Stimulated activated CD4-positive, alpha-beta T cell treated with anti-CD3 and anti-CD28 coated beads, TNF-alpha, amount 100 ng/mL, for 24 hours (primary cell): ENCODE measurements at places on chromosomes 5 and 9.

DNA sequence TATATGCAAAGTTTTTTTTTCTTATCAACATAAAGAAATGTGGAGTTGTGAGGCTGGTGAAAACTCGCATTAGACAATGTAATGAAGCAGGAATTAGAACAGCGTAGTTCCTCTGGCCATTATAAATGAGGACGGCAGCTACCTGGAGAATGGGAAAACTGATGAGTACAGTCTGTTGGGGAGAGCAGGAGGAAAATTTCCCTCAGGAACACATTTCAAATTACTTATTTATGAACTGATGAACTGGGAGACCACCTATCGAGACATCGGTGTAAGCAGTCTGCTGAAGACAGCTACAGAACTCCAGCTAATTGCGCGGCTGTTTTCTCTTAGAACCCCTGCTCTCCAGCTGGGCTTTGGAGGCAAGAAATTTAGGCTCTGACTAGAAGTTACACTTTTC is 343.9 kb upstream of the CLINT1 start:
- no peak for DNase-seq

DNA sequence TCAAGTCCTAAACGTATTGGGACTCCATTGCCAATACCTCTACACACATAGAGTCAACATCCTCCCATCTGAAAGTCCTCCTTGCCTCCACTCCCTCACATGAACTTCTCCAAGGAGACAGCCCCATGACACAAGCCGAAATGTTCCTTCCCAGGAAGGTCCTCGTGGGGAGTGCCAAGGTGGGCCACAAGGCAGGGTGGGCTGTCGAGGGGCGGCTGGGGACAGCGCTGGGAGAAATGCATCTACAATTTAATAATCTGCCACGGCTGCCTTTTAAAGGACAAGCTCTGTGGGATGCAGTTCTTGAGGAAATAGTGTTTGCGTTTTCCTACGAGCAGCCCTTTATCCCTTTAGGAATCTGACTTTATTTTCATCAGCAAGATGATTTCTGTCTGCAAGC is 138.7 kb downstream of the GABBR2 start:
- no peak for DNase-seq

DNA sequence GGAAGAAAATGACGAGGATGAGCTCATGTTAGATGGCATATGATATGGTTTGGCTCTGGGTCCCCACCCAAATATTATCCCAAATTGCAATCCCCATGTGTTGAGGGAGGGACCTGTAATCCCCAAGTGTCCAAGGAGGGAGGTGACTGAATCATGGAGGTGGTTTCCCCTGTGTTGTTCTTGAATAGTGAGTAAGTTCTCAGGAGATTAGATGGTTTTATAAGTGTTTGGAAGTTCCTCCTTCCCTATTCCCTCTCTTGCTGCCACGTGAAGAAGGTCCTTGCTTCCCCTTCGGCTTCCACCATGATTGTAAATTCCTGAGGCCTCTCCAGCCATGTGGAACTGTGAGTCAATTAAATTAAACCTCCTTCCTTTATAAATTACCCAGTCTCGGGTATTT is 10.1 kb downstream of the EDIL3 start:
- DNase-seq = no peak

DNA sequence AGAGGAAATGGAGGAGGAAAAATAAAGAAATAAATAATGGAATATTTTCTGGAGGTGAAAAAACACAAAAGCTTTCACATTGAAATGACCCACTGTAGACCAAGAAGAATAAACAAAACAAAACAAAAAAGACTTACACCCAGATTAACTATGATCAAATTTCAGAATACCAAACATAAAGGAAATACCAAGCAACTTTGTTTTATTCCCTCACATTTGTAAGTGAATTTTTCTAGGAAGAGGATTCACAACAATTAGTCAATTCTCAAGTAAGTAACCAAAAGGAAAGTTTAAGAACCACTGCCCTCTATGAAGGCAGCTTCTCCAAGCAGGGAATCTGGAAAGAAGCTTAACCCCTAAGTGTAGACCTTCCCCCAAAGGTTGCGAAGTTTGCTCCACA is 29.6 kb upstream of the B4GALT1 start:
- DNase-seq = no peak

DNA sequence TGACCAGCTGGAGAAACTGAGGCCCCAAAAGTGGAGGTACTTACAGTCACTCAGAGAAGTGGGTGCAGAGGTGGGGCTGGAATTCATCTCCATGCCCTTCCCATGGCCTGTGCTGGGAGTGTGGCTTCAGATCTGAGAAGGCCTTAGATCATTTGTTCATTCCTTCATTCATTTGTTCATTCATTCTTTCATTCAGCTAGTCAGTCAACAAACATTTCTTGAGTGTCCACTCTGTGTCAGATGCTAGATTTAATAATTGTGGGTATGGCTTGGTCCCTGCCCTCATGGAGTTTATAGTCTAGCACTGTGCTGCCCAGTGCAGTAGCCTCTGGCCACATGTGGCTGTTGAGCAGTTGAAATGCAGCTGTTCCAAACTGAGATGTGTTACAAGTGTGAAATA is 19.0 kb upstream of the CRB2 start:
- no peak for DNase-seq

- no peak for DNase-seq
These were observed 15.9 kb upstream of the CDKN2AIPNL start for GRCh38 chr5:134427540-134428041.

- DNase-seq = no peak
These were observed 11.5 kb downstream of the STKLD1 start for GRCh38 chr9:133387680-133388079.

DNA sequence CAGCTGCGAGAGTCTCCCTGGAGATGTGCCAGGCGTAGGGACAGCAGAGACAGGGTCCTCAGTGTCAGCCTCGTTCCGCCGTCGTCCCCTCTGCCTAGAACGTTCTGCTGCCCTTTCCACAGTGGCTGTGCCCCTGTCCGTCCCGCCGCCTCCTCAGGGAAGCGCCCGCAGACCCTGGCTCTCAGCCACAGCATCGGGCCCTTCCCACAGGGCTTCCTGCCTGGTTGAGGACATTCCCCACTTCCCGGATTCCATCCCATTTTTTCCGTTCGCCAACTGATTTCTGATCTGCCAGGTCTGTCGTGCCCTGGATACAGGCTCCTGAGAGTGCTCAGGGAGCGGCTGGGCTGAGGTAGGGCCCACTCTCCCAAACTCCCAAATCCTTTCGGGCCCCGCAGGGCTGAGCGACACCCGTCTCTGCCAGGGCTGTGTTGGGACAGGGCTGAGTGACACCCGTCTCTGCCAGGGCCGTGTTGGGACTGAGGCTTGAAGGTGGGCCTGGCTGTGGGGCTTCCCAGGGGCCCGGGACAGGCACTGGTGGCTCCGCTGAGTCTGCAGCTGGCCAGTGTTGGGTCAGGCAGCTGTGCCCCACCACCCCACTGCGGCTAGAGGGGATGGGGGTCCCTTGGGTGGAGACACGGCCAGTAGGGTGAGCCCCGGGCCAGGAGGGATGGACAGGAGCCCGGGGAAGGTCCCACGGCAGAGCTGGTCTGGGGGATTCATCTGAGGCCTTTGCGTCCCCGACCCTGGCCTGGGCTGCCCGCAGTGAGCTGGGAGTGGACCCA is 15.9 kb downstream of the DNLZ start:
- DNase-seq = no peak

- no peak for DNase-seq
These were observed 1409.7 kb upstream of the CDH18 start for GRCh38 chr5:21397693-21398092.

DNA sequence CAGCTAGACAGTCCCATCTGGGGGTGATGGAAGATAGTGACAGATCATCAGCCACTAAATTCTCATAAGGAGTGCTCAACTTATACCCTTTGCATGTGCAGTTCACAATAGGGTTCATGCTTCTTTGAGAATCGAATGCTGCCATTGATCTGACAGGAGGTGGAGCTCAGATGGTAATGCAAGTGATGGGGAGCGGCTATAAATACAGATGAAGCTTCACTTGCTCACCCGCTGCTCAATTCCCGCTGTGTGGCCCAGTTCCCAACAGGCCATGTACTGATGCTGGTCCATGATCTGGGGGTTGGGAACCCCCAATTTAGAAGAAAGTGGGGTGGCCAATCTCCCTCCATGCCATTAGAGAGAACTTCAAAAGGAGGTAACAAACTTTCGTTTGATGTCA is 44.9 kb upstream of the ZNF462 start:
- DNase-seq = no peak

GRCh38 chr5:81482595-81482994 is 88.7 kb upstream of the ACOT12 start:
- DNase-seq = no peak

DNA sequence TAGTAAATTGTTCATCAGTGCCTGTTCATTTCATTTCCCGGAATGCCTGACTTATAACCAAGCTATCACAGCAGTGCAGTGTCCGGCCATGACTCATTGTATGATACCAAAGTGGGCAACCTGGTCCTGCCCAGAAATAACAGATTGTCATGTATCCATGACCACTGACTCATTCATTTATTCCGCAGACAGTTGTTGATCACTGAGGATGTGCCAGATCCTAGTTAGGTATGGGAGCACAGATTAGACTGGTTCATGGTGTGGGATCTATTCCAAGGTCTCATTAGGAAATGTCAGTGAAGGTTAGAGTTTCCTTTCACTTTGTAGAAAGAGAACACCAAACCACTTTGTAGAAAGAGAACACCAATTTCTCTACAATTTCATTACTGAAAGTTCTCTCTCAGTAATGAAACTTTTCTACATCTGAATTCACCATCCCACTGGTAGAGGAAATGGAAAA is 8.7 kb downstream of the NREP start:
- no peak for DNase-seq

GRCh38 chr9:89953824-89954615 is 349.2 kb downstream of the GADD45G start:
- no peak for DNase-seq

GRCh38 chr9:93587284-93587650 is 10.9 kb downstream of the PHF2 start:
- no peak for DNase-seq

DNA sequence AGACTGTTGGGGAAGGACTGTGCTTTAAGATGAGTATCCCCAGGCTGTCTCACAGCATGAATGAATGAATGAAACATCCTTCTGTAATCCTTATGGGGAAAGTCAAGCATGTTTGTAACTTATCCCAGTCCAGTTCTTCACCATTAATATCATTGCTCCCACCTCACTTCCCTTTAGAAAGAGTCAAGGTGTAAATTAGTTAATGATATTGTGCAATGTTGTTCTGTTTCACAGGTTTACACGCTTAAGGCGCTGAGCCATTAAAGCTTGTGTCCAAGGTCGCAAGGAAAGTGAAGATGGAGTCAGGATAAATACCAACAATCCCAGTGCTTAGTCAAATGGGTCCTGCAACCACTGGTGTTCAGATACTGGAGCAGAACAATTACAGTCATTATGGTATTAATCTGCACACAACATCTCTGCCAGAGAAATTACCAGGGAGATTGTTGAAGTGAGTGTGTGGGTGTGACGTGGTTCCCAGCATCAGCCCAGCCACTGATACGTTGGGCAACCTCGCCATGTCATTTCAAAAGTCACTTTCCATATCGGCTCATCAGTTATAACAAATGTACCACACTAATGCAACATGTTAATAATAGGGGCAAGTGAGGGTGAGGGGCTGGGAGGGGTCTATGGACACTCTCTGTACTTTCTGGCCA is 1.5 kb upstream of the MYO10 start:
- no peak for DNase-seq

DNA sequence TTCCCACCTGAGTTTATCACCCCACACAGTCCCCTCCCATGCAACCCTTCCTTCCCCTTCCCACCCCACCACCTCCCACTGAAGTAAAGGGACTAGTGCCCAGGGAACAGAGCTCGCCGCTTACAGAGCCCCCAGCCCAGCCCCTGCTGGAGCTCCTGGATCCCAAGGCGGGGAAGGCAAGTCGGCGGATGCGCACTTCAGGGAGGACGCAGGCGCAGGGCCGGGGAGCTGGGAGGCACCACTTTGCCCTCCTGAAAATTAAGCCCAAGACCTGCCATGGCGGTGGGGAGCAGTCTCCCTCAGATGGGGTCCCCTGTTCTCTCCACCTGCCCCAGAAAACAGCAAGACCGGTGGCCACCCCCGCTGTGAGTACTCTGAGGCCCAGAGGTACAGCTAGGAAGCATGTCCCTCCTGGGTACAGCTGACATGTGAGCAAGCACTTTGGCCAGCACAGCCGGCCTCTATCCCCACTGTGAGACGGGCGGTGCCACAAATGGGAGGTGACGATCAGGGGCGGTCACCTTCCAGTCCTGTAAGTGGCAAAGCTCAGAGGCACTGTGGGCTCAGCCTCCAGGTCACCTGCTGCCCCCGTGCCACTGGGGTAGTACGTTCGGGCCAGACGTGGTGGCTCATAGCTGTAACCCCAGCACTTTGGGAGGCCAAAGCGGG is 45.9 kb downstream of the COL23A1 start:
- no peak for DNase-seq

DNA sequence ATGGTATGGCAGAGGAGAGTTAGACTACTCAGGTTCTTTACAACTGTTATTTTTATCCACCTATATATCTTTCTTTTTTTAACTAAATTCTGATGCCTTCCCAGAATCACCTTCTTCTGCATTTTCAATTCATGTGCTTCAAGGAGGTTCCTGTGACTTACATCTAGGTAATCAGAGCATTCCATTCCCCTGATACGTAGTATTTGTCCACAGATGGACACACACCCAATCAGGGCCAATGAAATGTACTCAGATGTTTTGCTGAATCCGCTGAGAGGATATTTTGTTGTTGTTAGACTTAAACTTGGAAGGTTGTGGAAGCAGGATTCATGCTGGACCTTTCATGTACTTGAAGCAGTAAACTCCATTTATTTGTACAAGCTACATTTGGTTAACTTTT is 159.4 kb upstream of the FER start:
- no peak for DNase-seq

GRCh38 chr5:143691945-143692290 is 120.0 kb upstream of the HMHB1 start:
- no peak for DNase-seq

- no peak for DNase-seq
These were observed 24.9 kb upstream of the ADRA1B start for GRCh38 chr5:159891371-159891770.

DNA sequence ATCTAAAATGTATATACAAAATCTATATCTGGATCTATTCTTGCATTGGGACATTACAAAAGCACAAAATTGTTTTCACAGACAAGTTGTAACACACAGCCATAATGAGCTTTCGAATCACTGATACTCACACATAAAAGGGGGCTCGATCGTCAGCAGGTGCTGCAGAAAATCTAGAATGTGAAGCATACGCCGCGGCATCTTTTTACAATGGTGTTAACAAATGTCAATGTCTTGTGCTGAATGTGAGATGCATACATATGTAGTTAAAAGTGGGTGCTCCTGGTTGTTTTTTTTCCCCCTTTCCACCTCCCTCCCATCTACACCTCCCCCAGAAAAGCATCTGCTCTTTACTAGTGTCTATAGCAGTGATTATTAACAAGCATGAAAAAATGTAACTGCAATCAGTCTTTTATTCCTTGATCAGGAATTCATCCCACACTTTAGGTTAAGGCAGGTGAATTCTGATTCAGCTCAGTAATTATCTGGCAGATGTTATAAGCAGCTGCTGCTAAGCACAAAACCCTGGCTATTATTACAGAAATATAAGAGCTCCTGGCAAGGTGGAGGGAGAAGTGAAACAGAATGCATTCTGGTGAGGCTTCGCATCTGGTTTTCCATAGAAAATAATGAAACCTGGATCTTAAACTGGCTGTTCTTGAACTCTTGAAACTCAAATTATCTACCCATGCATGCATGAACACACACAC is 114.1 kb downstream of the MPDZ start:
- DNase-seq = no peak
